ENCODE measurements at places on chromosomes 3 and 15.

GRCh38 chr15:87860743-87861142 lies 395.8 kb downstream of the NTRK3 start:
- DNase-seq, result no peak

DNA sequence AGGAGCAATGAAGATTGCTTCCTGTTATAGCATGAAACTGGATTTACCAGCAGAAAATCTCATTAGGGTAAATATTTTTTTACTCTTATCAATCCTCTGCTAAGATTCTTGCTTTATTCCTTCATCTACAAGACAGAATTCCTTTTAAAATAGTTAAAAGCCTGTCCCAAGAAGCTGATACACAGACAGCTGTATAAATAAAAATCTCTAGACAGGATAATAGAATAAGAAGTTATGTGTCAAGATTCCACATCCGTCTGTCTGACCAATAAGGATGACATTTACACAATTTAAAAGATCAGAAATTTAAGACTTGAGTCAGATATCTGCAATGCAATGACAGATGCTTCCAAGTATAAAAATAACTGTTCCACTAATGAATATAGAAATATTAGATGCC lies 57.6 kb downstream of the SSR3 start:
- no peak for DNase-seq

DNA sequence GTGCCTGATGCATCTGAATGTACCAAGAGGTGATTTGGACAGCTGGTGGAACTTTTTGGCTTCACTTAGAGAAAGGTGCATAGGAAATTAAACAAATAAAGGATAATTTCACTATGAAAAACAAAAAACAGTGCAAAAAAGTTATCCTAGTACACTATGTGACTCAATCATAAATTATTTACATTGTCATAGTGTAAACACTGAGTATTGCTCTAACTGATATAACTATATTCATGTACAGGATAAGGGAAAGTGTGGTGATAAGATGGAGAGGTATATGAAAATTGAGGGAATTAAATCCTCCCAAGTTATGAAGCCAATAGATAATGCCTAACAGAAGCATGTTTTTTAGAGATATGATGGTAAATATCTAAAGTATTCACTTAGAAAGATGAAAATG lies 50.2 kb upstream of the CPNE4 start:
- no peak for DNase-seq

DNA sequence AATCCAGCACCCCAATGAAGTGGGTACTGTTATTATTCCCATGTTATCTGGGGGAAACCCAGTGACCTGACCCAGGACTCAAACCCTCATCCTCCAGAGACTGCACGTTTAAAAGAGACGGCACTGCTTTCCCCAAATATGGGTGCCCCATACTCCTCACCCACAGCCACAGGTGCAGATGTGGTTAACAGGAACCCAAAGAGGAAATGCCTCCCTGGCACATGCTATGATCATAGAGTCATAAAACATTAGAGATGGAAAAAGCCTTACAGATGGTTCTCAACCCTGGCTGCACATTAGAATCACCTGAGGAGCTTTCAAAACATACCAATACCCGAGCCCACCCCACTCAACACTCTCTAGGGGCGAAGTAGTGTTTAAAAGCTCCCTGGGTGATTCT lies 111.5 kb downstream of the SEMA5B start:
- DNase-seq, result no peak

DNA sequence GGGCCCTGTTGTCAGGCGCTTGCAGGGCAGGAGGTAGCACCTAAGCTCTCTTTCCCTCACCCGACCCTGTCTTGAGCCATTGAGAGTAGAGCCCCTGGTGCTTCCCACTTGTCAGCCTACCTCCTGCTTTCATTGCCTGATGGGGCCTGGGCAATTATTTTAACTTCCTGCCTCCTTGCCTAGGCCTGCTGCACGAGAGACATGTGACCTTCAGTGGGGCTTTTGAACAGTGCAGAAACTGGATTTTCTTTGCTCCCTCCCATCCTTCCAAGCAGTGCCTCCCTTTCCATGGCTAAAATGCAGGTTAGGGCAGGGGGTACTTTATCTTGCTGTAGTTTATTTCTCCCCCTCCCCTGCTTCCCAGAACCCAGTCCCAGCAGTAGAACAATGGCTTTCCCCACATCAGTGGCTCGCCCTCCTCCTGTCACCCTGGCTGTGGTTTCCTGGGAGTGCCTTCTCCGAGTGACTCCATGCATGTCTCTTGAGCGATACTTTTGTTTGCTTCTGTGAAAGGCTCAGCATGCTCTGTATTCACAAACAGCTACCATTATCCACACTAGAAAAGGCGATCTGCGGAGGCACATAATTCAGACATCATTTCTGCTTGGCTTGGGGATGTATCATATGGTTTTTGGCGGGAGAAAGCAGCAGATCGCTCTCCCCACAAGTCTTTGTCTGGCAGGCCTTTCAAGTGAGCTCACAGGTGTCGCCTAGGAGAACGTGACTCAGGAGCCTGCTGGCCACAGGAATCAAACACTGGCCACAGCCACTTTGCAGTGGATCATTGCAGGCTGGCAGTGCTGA lies 24.1 kb downstream of the PDIA5 start:
- no peak for DNase-seq

DNA sequence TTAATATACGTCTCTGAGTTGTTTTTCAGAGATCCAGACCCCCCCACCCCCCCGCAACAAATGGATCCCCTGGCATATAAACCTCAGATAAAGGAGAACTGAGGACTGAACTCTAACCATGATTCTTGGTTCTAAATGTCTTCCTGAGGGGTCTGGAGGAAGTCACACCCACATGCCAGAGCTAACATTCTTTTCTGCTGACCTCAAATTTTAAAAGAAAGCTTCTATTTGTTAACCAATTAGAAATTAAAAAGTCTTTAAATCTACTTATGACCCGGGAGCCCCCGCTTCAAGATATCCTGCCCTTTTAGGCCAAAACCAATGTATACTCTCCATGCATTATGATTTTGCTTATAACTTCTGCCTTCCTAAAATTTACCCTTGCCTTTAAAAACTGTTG lies 188.3 kb downstream of the ECT2 start:
- no peak for DNase-seq

- no peak for DNase-seq
Measured at GRCh38 chr3:9820946-9821345, 10.9 kb downstream of the TTLL3 start.

GRCh38 chr3:12946251-12946648 lies 104.9 kb upstream of the RPL32 start:
- no peak for DNase-seq

DNA sequence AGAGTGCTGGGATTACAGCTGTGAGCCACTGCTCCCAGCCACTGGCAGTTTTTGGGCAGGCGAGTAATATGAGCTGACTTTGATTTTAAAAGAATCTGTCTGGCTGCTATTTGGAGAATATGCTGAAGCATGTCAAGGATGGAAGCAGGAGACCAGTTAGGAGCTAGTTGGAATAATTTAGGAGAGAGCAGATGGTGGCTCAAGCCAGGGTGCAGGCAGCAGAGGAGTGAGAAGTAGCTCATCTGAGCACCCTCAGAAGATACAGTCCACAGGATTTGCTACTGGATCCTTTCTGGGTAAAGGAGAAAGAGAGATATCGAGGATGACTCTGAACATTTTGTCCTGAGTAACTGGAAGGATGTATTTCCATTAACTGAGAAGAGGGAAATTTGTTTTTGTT lies 30.4 kb upstream of the BDH1 start:
- no peak for DNase-seq

- no peak for DNase-seq
Measured at GRCh38 chr15:70411143-70411863, 313.6 kb upstream of the TLE3 start.

DNA sequence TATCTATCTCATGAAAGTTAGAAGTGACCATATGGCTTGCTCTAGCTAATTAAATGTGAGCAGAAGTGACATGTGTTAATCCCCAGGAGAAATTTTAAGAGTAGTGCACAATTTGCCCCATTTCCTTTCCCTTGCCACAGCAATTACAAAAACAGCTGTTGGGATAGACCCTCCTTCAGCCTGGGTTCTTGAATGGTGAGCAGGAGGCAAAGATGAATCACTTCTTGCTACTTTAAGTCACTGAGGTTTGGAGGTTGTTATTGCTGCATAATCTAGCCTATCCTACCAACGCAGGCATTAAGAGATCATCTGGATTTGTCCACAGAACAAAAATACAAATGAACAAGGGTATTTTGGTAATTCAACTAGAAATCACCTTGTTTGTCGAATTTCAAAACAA lies 51.7 kb upstream of the CAPN7 start:
- DNase-seq, result no peak

GRCh38 chr3:79247725-79248043 lies 520.1 kb downstream of the ROBO1 start:
- no peak for DNase-seq

- DNase-seq, result no peak
Measured at GRCh38 chr3:121649645-121650044, 11.1 kb downstream of the HCLS1 start.

- DNase-seq, result no peak
Measured at GRCh38 chr15:31084176-31084575, 17.3 kb downstream of the TRPM1 start.

GRCh38 chr15:88049506-88049905 lies 207.0 kb downstream of the NTRK3 start:
- no peak for DNase-seq

GRCh38 chr15:88250826-88251225 lies 5.7 kb downstream of the NTRK3 start:
- DNase-seq, result no peak

DNA sequence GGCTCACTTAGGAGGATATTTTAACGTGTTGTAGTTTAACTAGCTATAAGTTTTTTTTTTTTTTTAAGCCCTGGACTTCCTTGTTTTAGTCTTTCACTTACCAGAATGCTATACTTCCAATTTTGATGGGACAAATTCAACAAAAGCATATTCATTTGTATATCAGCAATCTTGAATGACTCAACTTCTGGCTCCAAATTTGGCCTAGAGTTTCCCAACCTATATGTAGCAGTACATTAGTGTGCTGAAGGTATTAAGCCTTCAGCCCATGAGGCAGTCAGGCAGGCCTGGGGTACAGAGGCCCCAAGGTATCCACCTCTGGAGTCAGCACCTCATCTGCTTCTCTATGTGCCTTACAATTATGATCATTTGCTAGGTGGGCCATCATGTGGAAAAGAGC lies 5.9 kb downstream of the PBRM1 start:
- no peak for DNase-seq

DNA sequence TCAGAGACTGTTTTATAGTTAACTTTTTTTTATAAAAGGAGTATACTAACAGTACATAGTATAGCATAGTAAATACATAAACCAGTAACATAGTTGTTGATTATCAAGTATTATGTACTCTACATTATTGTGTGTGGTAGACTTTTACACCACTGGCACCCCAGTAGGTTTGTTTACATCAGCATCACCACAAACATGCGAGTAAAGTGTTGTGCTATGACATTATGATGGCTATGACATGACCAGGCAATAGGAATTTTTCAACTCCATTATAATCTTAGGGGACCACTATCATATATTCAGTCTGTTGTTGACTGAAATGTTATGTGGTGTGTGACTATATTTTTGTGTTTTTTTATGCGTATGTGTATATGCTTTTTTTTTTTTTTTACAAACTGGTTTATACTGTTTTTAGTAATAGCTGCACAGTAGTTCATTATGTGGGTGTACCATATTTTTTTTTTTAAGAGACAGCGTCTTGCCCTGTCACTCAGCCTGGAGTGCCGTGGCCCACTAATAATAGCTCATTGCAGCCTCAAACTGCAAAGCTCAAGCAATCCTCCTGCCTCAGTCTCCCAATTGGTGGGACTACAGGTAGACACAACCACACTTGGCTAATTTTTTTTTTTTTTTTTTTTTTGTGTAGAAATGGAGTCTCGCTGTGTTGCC lies 1.9 kb downstream of the CAPN7 start:
- no peak for DNase-seq

- no peak for DNase-seq
Measured at GRCh38 chr3:136772709-136773108, 20.5 kb upstream of the STAG1 start.

GRCh38 chr15:83380682-83381081 lies 66.5 kb upstream of the SH3GL3 start:
- DNase-seq, result no peak

- DNase-seq, result no peak
Measured at GRCh38 chr15:58404722-58405121, 27.1 kb upstream of the LIPC start.

DNA sequence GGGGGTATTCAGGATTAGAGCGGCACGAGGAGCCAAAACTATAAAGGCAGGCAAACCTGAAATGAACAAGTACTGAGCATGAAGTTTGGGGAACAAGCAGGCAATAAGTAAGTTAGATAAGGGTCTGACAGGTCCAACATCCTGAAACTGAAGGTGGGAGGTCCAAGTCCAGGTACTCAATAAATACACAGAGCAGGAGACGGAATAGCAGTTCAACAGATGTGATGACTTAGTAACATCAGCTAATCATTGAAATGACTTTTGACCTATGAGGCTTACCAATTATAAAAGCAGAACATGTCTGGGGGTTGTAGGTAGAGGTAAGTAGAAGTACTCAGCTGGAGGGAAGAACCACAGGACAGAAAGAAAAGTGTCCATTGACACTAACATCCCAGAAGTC lies 132.8 kb upstream of the PDZRN3 start:
- no peak for DNase-seq

GRCh38 chr15:31437686-31438085 lies 111.1 kb downstream of the KLF13 start:
- no peak for DNase-seq

GRCh38 chr3:103712320-103713008 lies 1277.6 kb downstream of the ZPLD1 start:
- DNase-seq, result no peak

DNA sequence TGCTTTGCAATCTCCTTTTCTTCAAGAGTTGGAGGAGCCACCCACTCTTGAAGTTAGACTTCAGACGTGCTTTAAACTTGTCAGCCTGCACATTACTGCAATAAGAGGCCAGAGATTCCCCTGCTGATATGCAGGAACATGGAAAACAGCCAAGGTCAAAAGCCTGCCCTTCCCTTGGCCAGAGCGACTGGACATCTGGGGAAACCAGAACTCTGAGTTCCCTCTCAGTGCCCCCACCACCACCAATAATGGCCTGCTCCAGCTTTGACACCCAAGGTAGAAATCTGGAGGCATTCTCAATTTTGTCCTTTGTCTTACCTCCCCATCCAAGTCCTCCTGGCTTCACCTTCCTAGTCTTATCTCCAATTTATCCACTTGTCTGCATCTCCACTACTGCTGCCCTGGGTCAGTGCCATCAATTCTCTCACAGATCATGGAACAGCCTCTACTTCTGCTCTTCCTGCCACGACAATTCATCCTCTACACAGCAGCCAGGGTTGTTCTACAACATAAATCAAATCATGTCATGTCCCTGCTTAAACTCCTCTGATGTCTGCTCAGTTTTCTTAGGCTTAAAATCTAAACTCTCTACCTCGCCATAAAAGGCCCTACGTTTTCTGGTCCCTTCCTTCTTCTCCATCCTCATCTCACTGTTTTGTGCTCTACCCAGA lies 191.6 kb upstream of the WNT5A start:
- DNase-seq, result no peak
